Inflammatory macrophage treated with lipopolysaccharide for 4 hours (primary cell): ENCODE measurements at places on chromosomes 4 and X.
A peak's percentile ranks its signal among the peaks of the same experiment; 100 is the strongest.

DNA sequence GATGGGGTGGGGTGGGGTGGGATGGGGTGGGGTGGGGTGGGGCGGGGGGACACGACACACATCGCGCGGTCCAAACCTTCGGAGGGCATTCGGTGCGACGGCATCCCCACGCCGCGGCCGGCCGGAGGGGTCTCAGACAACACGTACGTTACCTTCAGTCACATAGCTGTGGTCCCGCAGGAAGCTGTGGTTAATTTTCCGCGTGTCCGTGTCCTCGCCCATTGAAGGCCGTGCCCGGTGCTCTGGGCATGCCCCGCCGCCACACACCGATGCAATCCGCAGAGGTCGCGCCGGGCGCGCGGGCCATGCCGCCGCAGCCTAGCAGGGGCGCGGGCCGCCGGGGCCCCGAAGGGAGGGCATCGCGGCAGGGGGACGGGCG, 417 bp downstream of the PPP2R2C start:
- DNase-seq: no peak

DNA sequence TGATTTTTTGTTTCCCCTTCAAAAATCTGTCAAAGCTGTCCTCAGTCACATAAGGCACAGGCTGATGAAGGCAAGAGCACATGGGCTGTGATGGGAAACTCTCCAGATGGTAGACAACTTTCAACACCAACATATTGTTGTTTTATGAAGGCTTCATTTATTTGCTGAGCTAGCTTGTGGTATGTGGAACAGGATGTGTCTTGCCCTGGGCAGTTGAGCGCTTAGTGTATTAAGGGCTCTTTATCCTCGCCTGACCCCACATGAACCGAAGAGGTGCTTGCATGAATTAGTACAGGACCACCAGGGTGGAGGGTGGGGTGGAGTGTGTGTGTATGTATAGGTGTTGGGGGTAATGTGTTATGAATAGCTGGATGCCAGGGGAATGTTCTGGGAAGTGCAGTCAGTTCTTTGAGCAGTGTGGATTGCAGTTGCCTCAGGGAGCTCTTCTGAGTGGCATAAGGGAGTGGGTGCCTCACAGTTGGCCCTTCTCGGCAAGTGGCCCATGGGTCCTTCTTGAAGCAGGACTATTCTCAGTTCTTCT, 103.1 kb downstream of the PHEX start:
- no peak for DNase-seq

- DNase-seq: no peak
Observed at GRCh38 chr4:4501679-4502078, 40.2 kb downstream of the STX18 start.

DNA sequence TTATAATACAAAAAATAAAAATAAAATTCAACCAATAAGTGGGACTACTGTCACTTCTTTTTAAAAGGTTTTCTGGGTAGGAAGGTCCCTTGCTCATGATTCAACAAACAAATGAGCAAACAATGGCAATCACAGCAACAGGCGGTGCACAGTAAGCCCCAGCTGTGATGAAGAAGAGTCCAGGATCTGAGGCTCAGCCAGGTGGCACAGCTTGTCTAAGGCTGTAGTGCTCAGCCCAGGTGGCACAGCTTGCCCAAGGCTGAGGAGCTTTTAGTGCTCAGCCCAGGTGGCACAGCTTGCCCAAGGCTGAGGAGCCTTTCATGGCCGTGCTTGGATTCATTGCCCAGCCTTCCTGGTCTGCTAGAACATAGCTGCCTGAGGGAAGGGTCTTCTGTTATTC, 75.0 kb downstream of the ZFYVE28 start:
- DNase-seq: no peak

GRCh38 chrX:153537526-153538295, 20.3 kb downstream of the ATP2B3 start:
- DNase-seq: no peak

DNA sequence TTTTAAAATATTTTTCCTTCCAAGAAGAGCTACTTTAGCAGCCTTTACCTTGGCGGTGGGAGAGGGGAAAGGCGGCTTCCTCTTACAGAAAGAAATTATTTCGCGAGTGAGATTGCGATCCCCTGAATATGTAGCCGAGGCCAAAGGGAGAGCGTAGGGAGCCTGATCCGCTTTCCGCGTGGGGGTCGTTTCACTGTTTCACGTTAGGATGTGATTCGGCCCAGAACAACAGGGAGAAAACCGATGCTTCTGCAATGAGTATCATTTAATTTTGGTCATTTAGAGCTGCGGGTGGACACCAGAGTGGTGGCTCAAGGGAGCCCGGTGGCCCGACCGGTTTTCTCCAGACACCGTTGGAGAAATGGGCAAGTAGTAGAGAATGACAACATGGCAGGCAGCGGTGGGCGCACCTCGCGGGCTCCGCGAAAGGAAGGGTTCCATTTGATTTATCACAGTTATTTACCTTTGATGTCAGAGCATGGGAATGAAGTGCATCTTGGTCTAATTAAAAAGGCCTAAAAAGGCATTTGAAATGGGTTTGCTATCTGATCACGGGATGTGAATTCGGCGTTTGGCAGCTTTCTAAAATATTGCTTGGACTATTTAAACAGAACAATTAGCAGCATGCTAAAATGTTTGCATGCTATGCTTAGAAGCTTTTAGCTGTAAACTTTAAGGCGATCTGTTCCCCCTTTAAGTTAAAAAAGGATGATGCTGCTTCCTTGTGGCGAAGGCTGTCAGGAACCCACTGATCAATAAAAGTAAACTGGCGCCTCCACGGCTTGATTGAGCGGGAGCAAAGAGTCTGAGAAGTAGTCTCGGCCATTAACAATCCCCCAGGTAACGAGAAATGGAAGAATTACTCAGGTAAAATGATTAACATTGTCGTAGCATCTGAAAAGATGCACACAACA, 2.0 kb upstream of the PCDH19 start:
- DNase-seq: no peak

DNA sequence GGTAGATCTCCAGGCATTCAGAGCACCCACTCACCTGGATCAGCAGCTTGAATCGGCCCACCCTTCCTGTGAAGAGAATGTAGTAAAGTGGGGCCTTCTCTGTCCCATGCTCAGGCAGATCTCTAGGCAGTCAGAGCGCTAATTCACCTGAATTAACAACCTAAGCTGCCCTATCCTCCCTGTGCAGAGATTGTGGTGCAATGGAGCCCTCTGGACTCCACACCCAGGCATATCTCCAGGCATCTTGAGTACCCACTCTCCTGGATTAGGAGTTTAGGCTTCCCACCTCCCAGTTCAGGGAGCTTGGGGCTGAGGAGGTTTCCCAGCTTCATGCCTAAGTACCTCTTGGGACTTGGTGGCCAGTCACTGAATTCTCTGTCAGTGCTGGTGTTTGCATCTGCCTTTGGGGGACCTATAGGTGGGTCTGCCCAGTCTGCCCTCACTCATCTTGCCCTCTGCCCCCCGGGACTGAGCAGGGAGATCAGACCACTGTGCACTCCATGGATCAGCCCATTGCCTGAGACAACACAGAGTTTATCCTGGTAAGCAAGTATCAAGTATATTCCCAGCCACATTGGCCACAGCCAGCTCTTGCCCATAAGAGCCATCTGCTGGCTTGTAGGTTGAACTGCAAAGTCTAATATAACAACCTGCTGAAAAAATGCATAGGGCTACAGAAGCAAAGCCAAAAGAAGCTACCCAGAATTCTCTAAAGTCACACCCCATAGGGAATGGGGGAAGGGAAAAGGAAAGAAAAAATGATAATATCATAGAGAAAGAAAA, 372.9 kb downstream of the KLHL13 start:
- DNase-seq: no peak

GRCh38 chr4:185736882-185737281, 75.1 kb downstream of the SORBS2 start:
- no peak for DNase-seq

- peak; percentile 37 for DNase-seq
Observed at GRCh38 chr4:29565256-29565655, 1154.9 kb upstream of the PCDH7 start.

DNA sequence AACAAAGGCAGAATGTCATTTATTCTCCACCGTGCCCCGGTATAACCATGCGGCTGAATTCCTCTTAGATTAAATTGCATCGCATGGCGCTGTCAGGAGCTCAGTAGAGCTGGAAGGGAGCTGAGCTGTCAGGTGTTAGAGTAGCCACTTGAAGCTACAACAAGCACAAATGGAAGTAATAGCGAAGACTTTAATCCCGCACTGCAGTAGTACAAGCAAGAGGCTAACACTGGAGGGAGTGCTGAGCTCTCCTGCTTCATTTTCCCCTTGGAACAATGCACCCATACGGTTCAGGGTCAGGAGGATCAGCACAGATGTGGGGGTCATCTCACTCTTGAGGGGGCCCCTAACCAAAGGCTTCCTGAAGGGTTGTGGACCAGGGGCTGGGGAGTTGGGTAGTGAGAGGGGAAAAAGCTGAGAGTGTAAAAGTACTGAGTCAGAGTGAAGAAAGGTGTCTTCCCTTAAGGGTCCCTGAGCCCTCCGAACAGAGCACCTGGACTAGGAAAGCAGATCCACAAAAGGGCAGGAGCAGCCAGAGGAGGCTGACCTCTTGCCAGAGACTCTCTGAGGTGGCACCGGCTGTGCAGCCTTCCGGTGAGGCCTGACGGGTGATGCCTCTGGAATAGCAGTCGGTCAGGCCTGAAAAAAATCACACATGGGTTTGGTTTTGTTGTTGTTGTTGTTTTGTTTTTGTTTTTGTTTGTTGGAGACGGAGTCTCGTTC, 36.0 kb upstream of the CBR4 start:
- DNase-seq: no peak

DNA sequence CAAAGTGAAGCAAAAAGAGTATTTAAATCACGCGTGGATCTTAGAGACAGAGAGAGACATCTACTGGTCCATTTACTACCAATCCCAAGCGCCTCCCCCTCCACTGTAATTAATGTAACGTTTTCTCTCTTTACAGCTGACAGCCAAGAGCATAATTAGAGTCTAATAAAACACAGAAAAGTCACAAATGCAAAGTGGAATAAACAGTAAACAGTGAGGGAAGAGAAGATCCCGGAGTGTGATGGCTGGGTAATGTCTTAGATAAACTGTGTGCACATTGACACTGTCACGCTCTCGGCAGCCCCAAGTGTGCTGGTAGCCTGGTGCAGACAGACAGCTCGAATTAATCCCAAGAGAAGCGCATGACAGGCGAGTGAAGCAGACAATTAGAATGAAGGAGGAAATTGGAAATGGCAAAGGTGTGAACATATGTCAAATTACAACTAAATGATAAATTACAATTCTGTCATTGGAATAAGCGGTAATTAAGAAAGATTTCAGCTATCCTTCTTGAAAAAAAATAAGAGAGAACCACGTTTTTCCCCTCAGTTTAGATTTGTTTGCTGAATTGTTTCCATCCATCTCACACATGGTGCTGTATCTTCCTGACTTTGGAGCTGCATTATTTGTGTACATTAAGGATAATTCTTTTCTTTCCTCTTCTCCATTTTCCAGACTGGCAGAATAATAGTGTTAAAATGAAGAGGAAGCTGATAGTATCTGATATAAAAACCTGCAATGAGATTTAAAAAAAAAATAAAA, 100.1 kb downstream of the CXXC4 start:
- DNase-seq: no peak

GRCh38 chr4:186068581-186069348, at the start of gene TLR3:
Gene TLR3, plus strand, starts transcription at chr4:186069156. Its CDS starts 7,464 bp downstream, at chr4:186076620.
- DNase-seq: peak; percentile 75

- DNase-seq: no peak
Observed at GRCh38 chr4:146439999-146440398, 81.7 kb downstream of the SLC10A7 start.

GRCh38 chr4:46073778-46074177, 50.1 kb downstream of the GABRG1 start:
- no peak for DNase-seq

- peak; percentile 91 for DNase-seq
Observed at GRCh38 chr4:41934901-41935651, at the start of gene TMEM33. Gene TMEM33, plus strand, starts transcription at chr4:41935429. Its CDS starts 56 bp downstream, at chr4:41935485.

GRCh38 chr4:52425751-52426326, 233.3 kb downstream of the USP46 start:
- no peak for DNase-seq

GRCh38 chr4:166162327-166162726, 289.3 kb downstream of the TLL1 start:
- no peak for DNase-seq

- no peak for DNase-seq
Observed at GRCh38 chr4:8685831-8686230, 93.3 kb downstream of the CPZ start.

GRCh38 chr4:478373-478772, 20.6 kb downstream of the ZNF721 start:
- DNase-seq: no peak

- DNase-seq: no peak
Observed at GRCh38 chr4:10093801-10094552, 22.6 kb downstream of the WDR1 start.

GRCh38 chr4:8832113-8832915, 39.3 kb downstream of the HMX1 start:
- DNase-seq: no peak

GRCh38 chrX:120839491-120839890, 36.2 kb downstream of the CT47B1 start:
- no peak for DNase-seq

DNA sequence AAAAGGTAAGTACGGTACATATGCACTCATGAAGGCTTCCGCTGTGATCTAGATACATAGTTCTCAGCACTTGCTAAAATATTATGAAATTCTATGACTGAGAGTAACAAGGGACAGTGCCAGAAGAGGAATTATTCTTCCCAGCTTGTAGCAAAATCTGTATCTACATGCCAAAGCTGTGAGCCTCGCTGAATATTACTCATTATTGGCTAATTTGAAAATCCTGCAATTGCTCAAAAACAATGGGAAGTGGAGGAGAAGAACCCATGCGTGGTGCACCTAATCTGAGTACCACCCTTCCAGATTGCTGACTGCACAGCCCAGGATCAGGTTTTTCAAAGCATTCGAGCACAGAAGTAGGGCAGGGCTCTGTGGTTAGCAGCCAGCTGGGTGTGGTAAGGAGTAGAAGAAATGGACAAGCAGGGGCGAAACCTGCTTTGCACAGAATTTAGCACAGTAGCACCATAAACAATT, 17.4 kb upstream of the PDCL2 start:
- no peak for DNase-seq

- no peak for DNase-seq
Observed at GRCh38 chr4:121712001-121712651, 15.3 kb upstream of the ANXA5 start.

DNA sequence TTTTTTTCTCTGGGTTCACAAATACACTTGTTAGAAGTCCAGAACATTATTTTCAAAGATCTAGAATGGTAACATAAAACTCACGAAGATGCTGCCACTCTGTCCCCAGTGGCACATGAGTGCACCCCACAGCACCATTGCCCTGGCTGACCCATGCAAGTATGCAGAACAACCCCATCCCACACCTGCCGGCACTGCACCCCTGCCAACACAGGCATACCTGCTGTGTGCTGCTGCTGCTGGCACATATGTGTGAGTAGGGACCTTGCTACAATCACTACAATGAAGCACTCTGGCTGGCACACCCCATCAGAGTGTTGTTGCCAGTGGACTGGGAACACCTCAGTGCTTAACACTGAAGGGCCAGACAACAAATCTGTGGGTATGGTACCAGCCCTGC, 66.9 kb downstream of the CISD2 start:
- no peak for DNase-seq

GRCh38 chr4:14428125-14428524, 574.2 kb upstream of the CPEB2 start:
- DNase-seq: no peak
